ENCODE measurements at places on chromosomes 1 and 21.

DNA sequence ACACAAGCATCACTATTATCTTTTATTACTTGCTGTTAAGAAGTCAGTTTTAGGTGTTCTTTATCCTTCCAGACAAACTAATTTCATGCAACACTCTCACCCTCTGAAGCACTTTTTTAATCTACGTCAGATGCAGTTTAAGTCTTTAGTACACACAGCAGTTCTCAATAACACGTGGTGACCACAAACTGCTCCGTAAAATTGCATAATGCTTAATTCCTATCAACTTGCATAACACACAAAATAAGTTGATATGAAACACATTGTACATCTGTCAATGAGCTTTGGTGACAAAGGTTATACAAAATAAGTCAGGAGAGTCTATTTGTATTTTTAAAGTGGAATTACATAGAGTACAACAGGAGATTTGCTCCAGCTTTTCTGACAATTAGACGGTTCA lies 140.9 kb upstream of the ETS2 start:
- no peak for DNase-seq

DNA sequence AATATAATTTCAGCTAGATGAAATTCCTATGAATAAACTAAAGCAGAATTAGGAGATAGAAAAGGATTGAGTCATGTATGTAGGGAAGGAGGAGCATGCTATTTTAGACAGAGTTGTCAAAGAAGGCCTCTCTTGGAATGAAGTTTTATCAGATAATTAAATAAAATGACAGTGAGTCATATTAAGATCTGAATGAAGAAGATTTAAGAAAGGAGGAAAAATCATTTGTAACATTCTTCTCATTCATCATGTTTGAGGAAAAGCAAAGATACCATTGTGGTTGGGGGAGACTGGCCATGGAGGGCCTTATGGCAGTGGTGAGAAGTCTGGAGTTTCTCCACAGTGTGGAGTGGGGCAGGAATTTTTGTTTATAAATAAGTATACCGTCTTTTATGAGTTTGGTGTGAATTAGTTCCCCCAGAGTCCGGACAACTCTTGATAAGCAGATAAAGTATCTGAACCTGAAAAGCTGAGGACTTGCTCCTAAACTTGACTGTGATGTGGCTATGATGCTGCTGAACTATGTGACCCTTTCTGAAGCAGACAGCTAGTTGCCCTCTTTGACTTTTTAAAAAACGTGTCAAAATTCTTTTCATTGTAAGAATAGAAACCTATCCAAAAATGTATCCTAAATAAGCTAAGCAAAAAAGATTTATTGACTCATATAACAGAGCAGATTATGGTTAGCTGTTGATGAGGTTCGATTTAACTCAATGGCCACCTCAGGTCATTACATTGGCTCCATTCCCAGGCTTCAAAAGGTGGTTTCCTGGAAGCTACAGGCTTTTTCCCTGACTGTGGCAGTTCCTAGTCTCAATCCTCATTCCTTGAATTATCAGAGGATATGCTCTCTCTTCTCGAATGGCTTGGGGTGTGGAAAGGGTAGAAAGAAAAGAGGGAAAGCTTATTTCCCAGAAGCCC lies 90.8 kb downstream of the LHX9 start:
- DNase-seq, result no peak

DNA sequence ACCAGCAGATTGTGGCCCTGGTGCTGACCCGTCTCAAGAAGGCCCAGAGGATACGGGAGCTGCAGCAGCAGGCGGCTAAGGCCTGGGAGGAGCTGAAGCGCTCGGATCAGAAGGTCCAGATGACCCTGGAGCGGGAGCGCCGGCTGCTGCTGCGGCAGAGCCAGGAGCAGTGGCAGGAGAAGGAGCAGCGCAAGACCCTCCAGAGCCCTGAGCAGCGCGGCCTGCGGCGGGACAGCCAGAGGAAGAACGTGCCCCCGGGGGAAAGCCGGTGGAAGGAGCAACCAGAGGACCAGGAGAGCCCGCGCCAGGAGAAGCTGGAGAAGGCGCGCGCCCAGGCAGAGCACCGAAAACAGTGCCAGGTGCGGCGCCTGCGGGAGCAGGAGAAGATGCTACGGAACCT lies 1.0 kb downstream of the CCDC185 start:
- no peak for DNase-seq

DNA sequence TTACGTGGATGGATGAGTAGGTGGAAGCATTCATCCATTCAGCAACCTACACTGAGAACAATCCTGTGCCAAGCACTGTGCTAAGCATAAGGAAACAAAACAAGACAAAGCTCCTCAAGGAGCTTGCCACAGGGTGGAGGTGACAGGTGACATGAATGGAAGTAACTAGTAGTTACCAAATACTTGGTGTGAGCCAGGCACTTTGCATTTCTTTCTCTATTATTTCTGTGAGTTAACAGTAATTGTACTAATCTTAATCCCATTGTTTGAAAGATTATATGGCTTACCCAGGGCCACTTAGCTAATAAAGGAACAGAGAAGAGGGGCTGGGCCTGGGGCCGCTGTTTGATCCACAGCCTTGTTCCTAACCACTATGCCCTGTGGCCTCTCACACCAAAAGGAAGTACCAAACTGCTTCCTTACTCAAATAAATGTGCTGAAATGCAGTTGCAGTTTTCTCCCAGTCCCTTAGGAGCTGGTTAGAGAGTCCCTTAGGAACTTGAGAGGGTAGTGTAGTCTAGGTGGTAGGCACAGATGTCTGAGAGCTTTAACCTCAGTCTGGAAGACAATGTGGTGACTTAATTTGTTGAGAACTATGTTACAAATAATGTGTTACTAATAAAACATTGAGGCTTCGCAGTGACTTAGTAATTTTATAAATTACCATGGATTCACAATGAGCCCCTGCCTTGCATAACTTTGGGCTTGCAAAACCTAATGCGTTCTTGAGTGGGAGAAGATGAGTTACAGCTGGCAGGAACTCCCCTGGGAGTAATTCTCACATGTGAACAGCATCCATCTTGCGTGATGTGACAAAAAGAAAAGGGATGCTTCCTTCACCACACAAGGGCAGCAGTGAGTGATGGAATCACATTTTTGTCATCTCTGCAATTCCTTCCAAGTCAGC lies 69.8 kb downstream of the MPZL1 start:
- no peak for DNase-seq

DNA sequence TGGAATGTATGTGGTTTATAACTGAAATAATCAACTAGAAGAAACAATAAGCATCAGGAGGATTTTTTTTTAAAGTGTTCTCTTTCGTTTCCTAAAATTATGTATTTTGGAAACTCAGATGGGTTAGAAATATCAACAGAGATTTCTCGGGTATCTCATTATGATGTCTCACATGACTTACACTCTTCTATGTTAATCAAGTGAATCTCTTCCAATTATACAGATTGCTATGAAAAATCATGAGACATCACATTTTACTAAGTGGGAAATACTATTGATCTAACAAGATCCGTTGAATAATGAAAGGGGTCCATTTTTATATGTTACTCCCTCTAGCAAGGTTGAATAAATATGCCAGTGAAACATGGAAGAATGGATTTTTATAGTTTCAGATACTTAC lies 54.7 kb upstream of the NRIP1 start:
- no peak for DNase-seq

- no peak for DNase-seq
These were observed 12.1 kb downstream of the PEAR1 start for GRCh38 chr1:156905651-156906050.

DNA sequence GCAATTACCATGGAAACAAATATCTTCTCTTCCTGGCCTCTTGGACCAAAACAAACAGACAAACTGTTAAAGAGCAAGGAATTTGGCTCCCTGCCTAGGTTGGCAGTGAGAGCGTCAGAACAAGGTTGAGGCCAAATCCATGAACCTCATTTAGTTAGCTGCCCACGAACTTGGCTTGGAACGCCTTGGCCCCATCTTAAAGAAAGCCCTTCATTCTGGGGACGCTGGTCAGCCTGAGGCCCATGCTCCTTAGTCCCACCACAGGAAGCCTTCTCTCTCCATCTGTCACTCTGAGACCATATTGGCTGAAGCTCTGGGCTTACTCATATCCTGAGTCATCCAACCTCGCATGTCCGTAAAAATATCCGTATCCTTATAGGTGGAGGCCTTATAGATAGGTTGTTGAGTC lies 62.4 kb upstream of the DIRAS3 start:
- peak; percentile 57 for DNase-seq

DNA sequence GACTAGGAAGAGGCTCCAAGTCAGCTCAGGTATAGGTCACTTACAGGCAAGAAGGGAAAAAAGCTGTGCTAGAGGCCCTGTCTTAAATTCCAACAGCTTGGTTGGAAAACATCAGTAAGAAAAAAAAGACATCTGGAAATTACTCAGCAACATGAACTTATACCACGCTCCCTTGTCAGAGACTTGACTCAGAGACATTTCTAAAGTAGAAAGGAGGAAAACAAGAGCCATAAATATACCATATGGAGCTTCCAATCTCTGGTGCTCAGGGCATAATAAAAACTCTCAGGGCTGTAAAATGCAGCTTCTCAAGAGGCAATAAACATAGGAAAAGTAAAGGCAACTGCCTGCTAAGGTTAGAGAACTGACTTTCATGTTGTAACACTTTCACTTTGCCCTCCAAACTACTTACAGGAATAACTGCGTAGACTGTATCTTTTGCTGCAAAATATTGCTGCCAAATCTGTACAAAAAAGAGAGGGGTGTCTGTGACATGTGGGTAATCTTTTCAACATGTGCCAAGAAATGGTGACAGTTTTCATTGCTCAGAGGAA lies 14.7 kb downstream of the ATPAF1 start:
- no peak for DNase-seq

- DNase-seq, result no peak
These were observed 658.1 kb upstream of the PRMT6 start for GRCh38 chr1:106398391-106398790.

DNA sequence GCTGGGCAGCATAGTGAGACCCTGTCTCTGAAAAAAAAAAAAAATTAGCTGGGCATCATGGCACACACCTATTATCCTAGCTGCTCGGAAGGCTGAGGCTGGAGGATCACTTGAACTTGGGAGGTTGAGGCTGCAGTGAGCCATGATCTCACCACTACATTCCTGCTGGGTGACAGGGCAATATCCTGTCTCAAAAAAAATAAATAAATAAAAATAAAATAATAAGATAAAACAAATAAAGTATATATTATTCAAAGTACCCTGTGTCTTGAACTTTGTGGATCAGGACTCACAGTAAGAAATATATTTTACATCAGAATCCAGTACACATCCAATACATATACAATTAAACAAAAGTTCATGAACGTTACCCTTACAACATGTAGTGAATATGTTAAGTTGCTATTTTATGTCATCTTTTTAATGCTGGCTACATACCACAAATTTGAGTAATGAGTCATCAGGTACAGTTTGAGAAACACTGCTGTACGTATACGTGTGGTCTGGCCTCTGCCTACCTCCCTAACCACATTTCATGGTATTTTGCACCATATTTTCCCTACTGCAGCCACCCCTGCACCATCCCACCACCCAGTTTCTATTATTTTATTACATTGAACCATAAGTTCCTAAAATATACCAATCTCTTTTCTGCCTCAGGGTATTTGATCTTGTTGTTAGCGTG lies 4.4 kb downstream of the NME7 start:
- DNase-seq, result no peak
